ENCODE measurements at places on chromosomes 16 and 17. TPM values are rescaled to one million over a fixed set of nuclear protein-coding genes. Genes with fewer than 3 reads are reported as not detected.

SMIM36 gene
- total RNA-seq: not detected

DNA sequence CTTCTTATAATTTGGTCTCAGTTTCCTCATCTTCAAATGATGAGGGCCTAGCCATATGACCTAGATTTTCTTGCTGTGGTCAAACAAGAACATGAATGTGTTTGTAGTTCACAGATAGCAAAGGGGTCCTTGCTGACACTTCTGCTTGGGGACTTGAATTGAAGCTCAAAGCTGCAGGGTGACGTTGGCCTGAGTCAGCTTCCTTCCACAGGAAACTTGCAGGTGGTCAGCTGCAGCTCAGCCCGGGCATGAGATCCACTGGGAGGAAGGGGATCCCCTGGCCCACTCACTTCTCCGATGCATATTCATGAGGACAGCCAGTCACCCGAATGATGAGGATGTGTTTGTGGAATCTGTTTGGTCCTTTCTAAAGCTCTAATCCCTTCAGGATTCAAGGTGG is 42.6 kb upstream of the AXIN2 start:
- DNase-seq: peak; percentile 25
- H3K27ac ChIP-seq: no peak overlapping the region
- H3K4me3 ChIP-seq: no peak overlapping the region
- H3K4me1 ChIP-seq: peaks cover 8% of the 10 kb centered on the region
- no peaks in the 10 kb centered on the region for H3K36me3 ChIP-seq

TRIM25 gene
- total RNA-seq: 105 TPM

DNA sequence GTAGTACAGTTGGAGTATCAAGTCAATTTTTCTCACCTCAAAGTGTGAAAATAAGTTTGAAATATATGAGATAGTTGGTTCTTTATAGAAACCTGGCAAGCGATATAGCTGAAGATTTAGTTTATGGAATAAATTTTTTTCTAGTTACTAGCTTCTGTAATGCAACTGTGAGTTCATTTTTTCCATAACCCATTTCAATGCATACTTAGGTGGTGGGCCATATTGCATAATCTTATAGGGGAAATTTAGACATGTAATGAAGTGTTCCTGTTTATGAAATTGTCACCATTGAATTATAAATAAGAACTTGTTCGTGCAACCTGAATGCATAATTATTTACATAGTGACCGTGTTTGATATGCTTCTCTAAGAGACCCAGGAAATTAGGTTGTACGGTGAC is 9.0 kb downstream of the MOSMO start:
- no peak overlapping the region for H3K27ac ChIP-seq
- H3K4me1 ChIP-seq: no peaks in the 10 kb centered on the region
- no peak for DNase-seq
- H3K36me3 ChIP-seq: no peaks in the 10 kb centered on the region

DNA sequence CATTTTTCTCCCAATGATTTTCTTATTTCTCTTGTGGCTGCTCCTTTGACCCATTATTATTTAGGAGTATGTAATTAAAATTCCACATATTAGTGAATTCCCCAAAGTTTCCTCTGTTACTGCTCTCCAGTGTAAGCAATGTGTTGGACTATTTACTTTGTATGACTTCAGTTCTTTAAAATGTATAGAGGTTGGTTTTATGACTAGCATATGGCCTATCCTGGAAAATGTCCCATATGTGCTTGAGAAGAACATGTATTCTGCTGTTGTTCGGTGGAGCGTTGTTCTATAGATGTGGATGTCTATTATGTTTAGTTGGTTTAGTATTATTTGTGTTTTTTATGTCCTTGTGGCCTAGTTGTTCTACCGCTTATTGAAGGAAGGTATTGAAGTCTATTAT is 6.0 kb upstream of the NT5M start:
- no peak overlapping the region for H3K4me3 ChIP-seq
- no peaks in the 10 kb centered on the region for H3K4me1 ChIP-seq
- no peaks in the 10 kb centered on the region for H3K36me3 ChIP-seq
- no peak overlapping the region for H3K27ac ChIP-seq
- no peaks in the 10 kb centered on the region for H3K27me3 ChIP-seq

Measured in astrocyte (in vitro differentiated cells and primary cell).